ENCODE measurements at places on chromosomes 12 and 14. TPM values are rescaled to one million over a fixed set of nuclear protein-coding genes. Genes with fewer than 3 reads are reported as not detected.

The PPP1R12A gene
- total RNA-seq, result 141 TPM

The NOP9 gene
- total RNA-seq, result 17.7 TPM

The ASB2 gene
- 0.54 TPM for total RNA-seq

The MBIP gene
- total RNA-seq, result 28.3 TPM

DNA sequence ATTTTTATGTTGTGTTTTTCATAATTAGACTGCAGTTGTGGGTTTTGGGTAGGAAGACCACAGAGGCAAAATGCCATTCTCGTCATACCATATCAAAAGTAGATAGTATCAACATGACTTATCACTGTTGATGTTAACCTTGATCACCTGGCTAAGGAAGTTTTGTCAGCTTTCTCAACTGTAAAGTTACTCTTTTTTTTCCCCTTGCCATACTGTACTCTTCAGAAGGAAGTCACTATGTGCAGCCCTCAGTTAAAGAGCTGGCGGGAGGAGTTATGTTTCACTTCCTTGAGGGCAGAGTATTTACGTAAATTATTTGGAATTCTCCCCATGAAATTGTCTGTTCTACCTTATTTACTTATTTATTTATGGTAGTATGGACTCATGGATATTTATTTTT is 78.7 kb downstream of the PRORP start:
- DNase-seq, result no peak

GRCh38 chr14:22838631-22839041 is 2.3 kb downstream of the MMP14 start:
- DNase-seq, result no peak

- no peak for DNase-seq
Measured at GRCh38 chr14:88706425-88706824, 86.3 kb downstream of the EML5 start.

DNA sequence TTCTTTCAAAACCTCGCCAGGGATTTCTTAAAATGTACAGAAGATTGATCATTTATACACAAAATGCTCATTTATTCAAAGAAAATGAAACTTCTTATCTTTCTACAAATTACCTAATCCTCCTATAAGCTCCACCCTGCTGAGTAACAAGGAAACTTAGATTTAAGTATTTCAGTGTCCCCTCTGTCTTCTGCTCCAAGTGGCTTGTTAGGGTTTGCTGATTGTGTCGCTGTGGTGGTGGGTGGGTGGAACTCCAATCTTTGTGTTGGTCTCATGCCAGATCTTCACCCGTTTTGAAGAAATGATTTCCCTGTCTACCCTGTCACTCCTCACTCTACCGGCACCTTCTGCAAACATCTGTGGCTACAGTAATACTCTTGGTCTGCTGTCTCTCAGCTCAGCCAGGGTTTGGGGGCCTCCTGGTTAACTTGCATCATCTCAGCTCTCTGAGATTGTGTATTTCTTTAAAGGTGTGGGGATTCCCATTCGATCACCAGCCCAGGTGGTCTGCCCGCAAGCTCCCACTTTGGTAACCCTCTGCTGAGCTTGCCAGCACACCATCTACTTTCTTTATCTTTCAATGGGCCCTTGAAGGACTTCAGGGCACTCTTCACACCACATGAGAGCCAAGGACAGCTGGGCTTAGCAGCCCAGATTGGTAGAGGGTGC is 73.8 kb downstream of the DRAM1 start:
- no peak for DNase-seq

DNA sequence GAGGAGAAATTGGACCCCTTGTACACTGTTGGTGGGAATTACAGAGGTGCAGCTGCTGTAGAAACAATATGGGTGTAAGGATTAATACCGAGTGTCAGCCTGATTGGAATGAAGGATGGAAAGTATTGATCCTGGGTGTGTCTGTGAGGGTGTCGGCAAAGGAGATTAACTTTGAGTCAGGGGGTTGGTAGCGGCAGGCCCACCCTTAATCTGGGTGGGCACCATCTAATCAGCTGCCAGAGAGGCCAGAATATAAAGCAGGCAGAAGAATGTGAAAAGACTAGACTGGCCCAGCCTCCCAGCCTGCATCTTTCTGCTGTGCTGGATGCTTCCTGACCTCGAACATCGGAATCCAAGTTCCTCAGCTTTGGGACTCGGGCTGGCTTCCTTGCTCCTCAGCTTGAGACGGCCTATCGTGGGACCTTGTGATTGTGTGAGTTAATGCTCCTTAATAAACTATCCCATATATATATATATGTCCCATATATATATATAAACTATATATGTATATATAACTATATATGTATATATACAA is 38.4 kb upstream of the PPP2R5C start:
- DNase-seq, result no peak

- no peak for DNase-seq
Measured at GRCh38 chr12:68506619-68507018, 104.1 kb upstream of the RAP1B start.

GRCh38 chr12:57609781-57610553 is 1.3 kb upstream of the ARHGEF25 start:
- no peak for DNase-seq
